ENCODE measurements at places on chromosomes 1 and 21.

GRCh38 chr1:94270801-94271203 lies 33.4 kb upstream of the ARHGAP29 start:
- no peak for DNase-seq

- DNase-seq = no peak
These were observed 14.8 kb downstream of the ARHGEF11 start for GRCh38 chr1:157030728-157031127.

DNA sequence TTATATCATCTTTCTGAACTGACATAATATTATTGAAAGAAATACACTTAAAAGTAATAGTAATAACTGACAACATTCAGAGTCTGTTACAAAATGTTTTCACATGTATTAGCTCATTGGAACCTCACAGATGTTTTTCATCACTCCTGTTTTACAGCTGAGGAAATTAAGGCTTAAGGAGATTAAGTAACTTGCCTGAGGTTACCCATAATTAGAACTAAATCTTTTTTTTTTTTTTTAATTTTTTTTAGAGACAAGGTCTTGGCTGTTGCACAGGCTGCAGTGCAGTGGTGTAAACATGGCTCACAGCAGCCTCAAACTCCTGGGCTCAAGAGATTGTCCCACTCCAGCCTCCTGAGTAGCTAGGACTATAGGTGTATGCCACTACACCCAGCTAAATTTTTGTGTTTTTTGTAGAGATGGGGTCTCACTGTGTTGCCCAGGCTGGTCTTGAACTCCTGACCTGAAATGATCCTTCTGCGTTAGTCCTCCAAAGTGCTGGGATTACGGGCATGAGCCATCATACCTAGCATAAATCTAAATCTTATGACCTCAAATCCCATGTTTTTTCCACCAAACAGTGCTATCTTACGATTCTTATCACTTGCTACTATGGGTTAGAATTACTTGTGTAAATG lies 64.7 kb upstream of the MACF1 start:
- no peak for DNase-seq

DNA sequence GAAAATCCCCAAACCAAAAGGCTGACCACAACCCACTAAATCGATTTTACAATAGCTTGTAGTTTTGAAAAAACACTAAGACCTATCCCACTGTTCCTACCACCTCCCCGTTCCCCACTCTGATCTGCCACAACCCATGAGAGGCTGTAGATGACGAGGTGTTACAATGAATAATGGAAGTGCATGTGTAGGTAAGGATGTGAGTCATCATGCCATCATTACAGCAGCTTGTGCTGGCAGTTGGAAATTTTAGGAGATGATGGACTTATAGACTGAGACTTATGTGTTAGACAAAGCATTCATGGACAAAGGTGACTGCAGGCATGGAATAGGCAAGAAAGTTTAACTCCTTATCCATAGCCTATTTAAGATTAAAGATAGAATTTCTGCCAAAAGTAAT lies 184.7 kb upstream of the CACYBP start:
- no peak for DNase-seq

DNA sequence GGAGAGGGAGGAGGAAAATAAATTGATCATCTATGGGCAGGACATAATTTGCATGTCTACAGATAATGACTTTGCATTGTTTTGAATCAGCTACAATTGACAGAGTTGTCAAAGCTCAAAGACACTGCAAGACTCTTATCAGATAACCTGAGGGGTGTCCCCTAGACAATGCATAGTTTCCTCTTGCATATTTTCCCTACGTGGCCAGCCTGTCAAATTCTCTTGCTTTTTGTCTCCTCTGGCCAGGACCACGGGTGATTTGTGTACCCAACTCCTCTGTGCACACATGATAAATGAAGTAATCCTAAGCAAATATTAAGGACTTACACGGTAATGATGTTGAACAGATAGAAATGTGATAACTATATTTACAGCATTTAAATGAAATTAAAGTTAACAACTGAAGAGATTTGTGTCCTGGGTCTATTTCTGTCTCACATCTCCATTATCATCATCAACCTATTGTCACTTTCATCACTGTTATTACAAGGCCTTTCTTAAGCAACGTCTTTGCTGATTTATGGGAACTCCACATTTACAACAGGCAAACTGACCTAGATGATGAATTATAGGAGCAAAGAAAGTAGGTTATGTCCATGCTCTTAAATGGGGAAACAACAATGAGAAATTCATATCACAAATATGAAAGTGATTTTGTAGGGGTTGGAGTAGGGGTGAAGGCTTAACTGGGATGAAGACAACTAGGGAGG lies 18.8 kb downstream of the BATF3 start:
- DNase-seq = no peak

DNA sequence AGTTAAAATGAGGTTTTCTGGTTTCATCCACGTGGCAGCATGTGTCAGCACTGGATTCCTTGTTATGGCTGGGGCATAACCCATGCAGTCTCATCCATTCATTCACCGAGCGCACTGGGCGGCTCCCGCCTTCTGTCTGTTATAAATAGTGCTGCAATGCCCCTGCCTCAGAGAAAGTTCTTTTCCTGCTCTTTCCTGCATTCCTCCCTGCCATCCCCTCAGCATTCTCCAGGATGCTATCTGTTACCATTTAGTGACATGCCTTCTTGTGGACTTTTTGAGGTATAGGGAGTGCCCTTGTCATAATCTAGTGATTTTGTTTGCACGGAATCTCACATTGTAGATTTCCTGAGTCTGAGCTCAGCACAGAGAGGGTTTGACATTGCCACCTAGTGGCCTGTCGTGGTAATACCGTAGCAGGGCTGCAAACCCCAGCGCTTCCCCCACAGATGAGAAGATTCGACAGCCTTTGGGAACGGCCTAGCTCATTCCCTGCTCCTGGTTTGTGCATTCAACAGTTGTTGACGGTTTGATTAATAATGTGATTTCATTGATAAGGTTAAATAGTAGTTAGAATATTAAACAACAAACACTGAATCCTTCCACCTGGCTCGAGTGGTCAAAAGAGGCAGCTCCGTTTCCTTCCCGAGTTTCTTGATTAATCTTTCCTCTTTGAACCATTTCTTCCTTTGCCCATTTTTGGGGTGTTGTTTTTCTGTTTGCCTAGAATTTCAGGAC lies 46.3 kb downstream of the UMODL1 start:
- peak; percentile 59 for DNase-seq

- DNase-seq = no peak
These were observed 76.6 kb downstream of the TMEM200B start for GRCh38 chr1:29047142-29047541.

GRCh38 chr1:198671136-198671535 lies 32.3 kb downstream of the PTPRC start:
- DNase-seq = no peak

DNA sequence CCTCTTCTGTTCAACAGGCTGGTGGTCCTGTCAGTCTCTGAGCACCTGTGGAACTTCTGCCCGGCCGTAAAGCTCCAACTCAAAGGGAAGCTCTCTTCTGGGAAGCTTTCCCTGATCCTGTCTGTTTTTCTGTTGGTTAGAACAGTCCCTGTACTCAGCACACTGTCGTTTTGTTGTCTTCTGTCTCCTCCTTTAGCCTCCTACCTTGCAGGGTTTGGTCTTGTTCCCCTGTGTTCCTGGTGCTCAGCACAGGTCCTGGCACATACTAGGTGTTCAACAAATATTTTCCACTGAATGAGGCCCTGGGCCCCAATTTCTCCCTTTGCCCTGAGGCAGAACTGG lies 328 bp upstream of the KDF1 start:
- no peak for DNase-seq

- DNase-seq = no peak
These were observed 9.0 kb downstream of the CREG1 start for GRCh38 chr1:167544447-167545093.

DNA sequence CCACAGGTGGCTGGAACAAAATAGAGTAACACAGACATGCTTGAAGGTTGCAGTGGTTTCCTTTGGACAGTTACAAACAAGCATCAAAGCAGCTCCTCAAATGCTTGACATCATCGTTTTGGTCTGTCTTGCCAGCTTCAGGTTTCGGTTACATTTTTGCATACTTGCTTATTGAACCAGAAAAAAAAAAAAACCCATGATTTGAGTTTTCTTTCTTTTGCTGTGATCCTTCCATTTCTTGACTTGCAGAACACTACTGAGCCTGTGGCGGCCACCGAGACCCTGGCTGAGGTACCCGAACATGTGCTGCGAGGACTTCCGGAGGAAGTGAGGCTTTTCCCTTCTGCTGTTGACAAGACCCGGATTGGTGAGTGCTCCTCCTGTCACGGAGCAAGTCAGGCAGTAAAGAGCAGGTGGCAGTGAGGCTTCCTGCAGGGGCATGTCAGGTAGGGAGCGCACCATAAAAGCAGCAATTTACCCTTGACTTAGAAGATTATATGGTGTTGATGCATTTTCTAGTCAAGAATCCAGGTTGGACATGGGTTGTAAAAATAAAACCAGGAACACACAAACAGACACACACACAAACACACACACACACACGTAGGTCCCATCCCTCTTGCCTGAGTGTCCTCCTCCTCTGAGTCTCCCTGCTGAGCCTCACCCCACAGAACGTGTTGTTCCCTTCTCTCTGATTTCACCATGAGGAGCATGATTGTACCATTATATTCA lies 30.9 kb downstream of the PRDM2 start:
- peak; percentile 76 for DNase-seq

DNA sequence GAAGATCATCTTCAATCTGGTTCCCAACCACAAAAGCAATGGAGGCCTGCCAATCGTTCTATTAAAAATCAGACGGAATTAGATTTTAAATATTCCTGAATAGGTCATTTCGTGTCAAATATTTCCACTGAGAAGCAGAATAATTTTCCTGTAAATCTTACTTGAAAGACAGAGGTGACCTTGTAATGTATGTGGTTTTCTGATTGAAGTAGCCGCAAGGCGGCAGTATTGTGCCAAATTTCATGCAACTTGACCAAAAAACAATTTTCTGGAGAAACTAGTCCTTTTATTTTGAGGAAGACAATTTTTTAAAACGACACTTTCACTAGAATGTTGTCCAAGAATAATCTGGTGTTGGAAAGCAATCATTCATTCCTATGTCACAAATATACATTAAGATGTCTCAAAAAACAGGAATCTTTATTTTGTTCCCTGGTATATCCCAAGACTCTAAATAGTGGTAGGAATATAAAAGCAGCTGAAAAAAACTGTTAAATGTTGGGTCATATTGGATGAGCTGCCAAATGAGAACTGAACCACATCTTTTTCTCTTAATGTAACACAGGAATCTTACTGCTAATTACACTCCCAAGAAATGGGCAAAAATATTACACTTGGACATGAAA lies 33.6 kb downstream of the SPAG17 start:
- peak; percentile 16 for DNase-seq

- no peak for DNase-seq
These were observed 1.1 kb downstream of the TTC3 start for GRCh38 chr21:37074197-37074510.

GRCh38 chr1:2804628-2805351 lies 3.3 kb upstream of the TTC34 start:
- no peak for DNase-seq

DNA sequence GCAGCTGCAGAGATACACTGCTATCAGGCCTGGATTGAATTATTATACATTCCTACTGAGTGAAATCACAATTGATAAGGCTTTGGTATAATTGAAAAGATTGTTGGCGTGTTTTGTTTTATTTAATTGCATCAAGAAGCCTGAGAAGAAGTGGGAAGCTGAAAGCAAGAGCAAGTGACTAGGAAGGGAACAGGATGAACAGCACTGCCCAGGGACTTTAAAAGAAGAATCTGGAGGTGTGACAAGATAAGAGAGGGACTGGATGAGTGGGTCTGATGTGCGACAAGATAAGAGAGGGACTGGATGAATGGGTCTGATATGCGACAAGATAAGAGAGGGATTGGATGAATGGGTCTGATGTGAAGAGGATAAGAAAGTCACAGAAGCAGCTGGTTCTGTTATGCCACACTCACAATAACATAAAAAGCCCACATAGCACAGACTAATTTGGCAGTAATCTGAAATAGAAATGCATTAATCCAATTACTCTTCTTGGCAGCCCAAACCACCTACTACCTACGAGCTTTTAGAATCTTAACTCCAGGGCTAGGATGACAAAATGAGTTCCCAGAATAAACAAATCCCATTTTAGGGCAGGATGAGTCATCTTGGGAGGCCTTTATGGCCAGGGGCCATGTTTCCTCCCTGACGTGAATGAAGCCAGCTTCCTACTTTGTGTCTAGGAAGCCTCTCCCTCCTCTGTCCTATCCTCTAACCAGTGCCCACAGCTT lies 129.7 kb downstream of the DUSP10 start:
- no peak for DNase-seq

DNA sequence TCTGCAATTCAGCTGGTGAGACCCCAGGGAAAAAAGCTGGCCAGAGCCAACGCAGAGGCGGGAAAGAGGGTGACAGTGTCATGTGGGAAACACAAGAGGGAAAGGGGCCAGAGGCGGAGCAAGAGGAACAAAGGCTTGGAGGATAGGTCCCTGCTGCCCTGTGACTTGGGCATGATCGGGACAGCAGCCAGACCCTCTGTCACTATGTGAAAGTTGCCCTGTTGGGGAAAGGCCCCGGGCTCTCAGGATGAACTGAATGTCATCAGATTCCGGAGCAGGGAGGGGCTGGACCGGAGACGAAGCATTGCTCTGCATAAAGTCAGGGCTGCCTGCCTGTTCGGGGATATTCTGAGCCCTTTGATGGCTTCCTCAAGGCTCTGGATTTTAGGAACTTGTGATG lies 5.7 kb upstream of the ELF3 start:
- DNase-seq = no peak

GRCh38 chr1:237124856-237125462 lies 83.0 kb downstream of the RYR2 start:
- no peak for DNase-seq

- DNase-seq = no peak
These were observed 12.4 kb downstream of the SLC30A1 start for GRCh38 chr1:211566431-211567025.

- DNase-seq = no peak
These were observed 702.3 kb downstream of the BRINP3 start for GRCh38 chr1:189775343-189775742.

GRCh38 chr1:41802532-41803501 lies 115.9 kb downstream of the HIVEP3 start:
- no peak for DNase-seq

DNA sequence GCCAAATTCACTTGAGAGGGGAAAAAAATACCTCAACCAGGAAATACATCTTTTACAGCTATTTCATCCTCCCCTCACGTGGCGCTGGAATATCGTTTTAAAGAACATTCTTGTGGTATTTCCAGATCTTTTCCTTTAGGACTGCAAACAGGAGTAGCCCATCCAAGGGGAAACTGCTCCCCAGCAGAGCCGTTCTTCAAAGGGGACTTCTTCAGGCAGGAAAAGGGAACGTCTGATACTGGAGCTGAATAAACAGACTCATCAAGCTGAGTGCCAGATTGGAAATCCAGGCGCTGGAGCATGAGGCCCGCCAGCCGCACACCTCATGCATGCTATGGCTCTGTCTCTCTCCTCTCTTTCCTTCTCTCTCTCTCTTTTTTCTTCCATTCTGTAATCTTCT lies 34.0 kb upstream of the PROX1 start:
- no peak for DNase-seq

- DNase-seq = no peak
These were observed 39.6 kb downstream of the MAP10 start for GRCh38 chr1:232844791-232845190.

- DNase-seq = no peak
These were observed 5.4 kb downstream of the PRAMEF12 start for GRCh38 chr1:12778907-12779306.

- DNase-seq = no peak
These were observed 44.5 kb downstream of the KIRREL1 start for GRCh38 chr1:158037866-158038359.

- no peak for DNase-seq
These were observed 16.9 kb upstream of the PARS2 start for GRCh38 chr1:54781023-54781723.
